ENCODE measurements at places on chromosomes 16 and 17.
A peak's percentile ranks its signal among the peaks of the same experiment; 100 is the strongest.

DNA sequence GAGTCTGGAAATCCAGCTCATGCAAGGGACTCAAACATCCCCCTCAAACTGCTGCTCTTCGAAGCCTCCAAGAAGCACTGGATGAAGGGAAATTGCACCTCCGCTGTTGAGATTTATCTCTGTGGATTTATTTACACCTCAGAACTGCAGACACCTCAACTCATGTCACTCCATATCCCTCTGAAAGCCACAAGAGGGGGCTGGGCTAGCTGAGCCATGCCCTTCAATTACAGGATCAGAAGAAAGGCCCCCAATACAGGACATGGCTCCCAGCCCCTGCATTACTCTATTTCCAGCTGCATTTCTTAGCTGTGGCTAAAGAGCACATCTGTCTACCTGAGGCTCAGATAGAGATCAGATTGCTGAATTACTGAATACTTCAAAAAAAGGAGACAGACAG is 103.1 kb upstream of the DYNLRB2 start:
- DNase-seq: no peak

- no peak for DNase-seq
These were observed 234.6 kb downstream of the HS3ST3A1 start for GRCh38 chr17:13367154-13367553.

DNA sequence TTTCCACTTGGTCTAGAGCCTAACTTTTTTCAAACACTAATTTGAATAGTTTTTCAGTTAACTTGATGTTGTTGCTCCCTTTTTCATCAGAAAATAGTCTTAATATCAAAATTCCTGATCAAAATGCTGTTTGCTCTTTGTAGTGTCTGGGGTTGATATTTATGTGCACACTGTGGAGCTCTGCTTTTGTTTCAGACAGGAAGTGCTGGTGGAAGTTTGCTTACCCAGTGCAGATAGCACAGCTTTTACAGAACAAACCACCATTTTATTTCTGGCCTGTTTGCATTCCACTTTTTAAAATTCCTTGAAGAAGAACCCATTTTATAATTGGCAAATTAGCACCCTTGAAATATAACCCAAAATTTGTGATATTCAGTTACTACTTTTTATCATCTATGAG is 125.4 kb downstream of the MRTFB start:
- no peak for DNase-seq

GRCh38 chr16:89070590-89070989 is 23.1 kb upstream of the ACSF3 start:
- no peak for DNase-seq

- no peak for DNase-seq
These were observed 2.5 kb downstream of the PHF12 start for GRCh38 chr17:28948873-28949184.

- no peak for DNase-seq
These were observed 67.4 kb downstream of the KANSL1 start for GRCh38 chr17:46125831-46126230.

- no peak for DNase-seq
These were observed 154.7 kb downstream of the C16orf78 start for GRCh38 chr16:49528060-49528865.

- no peak for DNase-seq
These were observed 182.8 kb upstream of the HS3ST3A1 start for GRCh38 chr17:13784434-13785095.

- DNase-seq: no peak
These were observed 457.0 kb downstream of the CDH8 start for GRCh38 chr16:61579195-61579594.

GRCh38 chr17:73560661-73561060 is 83.6 kb downstream of the SDK2 start:
- no peak for DNase-seq

GRCh38 chr16:68299571-68300453 is 10.9 kb downstream of the SLC7A6OS start:
- DNase-seq: no peak

- no peak for DNase-seq
These were observed 160.1 kb upstream of the IRX3 start for GRCh38 chr16:54446639-54447038.

GRCh38 chr17:27586203-27586721 is 44.7 kb upstream of the LGALS9 start:
- no peak for DNase-seq

DNA sequence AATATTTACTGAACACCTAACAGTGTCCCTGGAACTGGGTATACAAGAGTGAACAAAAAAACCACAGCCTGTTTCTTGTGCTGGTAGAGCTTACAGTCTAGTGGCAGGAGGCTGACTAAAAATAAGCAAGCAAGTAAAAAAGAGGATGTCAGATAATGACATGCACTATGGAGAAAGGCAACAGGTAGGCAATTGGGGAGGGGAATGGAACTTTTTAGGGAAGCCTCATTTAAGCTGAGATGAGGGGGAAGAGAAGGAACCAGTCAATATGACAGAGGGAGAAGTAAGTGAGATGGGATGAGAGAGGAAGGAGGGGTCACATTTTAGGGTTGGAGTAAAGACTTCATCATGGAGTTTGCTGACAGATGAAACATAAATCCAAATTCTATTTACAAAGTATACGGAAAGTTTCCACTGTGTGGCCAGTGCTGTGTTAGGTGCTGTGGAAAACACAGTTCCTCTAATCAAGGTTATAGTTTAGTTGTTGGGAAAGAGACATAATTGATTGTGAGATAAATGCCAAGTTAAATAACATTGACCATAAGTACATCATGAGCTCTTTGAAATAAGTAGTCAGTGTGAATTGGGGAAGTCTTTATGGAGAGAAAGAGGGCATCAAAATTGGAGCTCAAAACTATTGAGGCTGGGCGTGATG is 251.4 kb downstream of the FTO start:
- DNase-seq: no peak

DNA sequence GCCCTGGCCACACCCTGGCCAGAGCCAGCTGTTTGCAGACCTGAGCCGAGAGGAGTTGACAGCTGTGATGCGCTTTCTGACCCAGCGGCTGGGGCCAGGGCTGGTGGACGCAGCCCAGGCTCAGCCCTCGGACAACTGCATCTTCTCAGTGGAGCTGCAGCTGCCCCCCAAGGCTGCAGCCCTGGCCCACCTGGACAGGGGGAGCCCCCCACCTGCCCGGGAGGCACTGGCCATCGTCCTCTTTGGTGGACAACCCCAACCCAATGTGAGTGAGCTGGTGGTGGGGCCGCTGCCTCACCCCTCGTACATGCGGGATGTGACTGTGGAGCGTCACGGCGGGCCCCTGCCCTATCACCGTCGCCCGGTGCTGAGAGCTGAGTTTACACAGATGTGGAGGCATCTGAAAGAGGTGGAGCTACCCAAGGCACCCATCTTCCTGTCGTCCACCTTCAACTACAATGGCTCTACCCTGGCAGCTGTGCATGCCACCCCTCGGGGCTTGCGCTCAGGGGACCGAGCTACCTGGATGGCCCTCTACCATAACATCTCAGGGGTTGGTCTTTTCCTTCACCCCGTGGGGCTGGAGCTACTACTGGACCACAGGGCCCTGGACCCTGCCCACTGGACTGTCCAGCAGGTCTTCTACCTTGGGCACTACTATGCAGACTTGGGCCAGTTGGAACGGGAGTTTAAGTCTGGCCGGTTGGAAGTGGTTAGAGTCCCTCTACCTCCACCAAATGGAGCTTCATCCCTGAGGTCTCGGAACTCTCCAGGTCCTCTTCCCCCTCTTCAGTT is 578 bp downstream of the AOC2 start:
- DNase-seq: peak; percentile 85

DNA sequence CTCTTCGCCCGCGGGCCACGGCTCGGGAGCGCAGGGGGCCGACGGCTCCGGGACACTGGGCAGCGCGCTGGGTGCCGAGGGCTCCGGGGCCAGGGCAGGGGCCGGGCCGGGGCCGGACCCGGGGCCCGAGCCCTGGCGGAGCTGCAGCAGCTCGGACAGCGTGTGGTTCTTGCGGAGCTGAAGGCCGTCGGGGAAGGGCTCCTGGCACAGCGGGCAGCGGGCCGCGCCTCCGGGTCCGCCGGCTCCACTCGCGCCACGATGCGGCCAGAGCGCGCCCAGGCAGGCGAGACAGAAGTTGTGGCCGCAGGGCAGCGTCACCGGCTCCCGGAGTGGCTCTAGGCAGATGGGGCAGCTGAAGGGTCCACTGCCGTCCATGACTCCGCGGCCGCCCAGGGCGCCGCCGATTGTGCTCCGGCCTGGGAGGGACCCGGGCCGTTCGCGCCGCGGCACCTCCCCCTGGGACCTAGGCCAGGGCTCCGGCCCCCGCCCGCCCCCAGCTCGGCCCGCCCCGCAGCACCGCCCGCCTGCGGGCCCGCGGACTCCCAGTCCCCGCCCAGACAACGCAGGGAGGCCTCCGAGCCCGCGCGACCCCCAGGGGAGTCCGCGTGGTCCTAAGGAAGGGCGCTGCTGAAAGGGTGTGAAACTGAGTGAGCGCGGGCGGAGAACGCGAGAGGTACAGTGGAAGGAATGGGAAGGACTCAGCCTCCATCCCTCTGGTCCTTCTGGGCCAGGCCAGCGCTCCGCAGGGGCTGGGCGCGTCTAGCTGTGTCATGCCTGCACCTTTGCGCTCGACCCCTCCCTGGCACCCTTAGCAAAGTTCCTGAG is at the start of gene TRIM47:
Gene TRIM47 (minus strand): TSS at position 408 of the 825 bp plus-strand sequence. CDS start 33 bp downstream, at position 375.
- no peak for DNase-seq

DNA sequence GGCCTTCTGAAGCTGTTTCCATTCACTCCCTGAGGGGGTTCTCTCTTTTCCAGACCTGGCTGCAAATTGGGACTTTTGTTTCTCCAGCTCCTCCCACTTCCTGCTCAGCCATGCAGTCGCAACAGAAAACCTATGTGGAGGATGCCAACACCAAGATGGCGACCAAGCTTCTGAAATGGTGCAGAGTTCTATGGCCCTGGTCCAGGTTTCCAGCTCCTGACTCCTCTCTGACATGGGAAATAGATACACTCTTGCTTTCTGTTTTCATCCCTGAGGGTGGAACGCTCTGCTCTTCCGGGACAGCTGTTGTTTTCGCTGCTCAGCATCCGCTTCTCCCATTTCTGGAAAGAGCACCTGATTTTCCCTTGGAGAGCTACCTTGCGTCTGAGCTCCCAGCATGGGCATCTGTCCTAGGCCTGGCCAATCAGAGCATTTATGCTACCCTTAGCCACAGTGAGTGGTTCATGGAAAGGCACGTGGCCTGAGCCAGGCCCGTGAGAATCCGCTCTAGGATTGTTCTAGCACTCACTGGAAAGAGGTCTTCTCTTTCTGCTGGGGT is 8.1 kb downstream of the GPRC5B start:
- DNase-seq: no peak

DNA sequence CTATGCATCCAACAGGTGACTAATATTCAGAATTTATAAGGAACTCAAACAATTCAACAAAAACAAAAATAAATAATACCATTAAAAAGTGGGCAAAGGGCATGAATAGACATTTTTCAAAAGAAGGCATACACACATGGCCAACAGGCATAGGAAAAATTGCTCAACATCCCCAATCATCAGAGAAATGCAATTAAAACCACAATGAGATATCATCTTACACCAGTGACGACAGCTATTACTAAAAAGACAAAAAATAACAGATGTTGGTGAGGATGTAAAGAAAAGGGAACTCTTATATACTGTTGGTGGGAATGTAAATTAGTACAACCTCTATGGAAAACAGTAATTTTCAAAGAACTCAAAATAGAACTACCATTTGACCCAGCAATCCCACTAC is 250.4 kb upstream of the N4BP1 start:
- DNase-seq: no peak

- DNase-seq: no peak
These were observed 4.4 kb downstream of the FMNL1 start for GRCh38 chr17:45225964-45226530.

GRCh38 chr16:66382966-66383299 is 16.4 kb downstream of the CDH5 start:
- DNase-seq: no peak

- DNase-seq: no peak
These were observed 190.3 kb upstream of the IRX6 start for GRCh38 chr16:55133654-55134053.

- DNase-seq: peak; percentile 71
These were observed 9.8 kb upstream of the SOST start for GRCh38 chr17:43768382-43768781.

GRCh38 chr16:58461640-58462039 is 38.3 kb upstream of the NDRG4 start:
- no peak for DNase-seq

DNA sequence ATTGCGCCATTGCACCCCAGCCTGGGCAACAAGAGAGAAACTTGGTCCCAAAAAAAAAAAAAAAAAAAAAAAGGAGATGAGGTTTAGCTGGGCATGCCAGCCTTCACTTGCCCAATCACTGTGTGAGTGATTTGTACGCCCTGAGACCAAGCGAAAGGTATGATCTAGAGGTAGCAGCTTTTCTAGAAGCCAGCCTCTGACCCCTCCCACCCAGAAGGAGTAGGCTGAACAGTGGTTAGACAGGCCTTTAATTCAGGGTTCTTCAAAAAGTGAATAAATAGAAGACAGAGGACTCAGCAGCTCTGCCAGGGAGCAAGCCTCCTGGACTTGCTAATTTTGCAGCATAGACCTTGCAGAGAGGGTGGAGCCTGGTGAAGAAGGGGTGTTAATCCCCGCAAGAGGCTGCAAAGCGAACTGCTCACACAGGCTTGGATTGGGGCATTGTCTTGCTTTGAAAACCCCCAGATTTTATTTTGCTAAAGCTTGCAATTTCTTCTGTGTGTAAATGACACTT is 7.1 kb upstream of the CYTH1 start:
- no peak for DNase-seq

DNA sequence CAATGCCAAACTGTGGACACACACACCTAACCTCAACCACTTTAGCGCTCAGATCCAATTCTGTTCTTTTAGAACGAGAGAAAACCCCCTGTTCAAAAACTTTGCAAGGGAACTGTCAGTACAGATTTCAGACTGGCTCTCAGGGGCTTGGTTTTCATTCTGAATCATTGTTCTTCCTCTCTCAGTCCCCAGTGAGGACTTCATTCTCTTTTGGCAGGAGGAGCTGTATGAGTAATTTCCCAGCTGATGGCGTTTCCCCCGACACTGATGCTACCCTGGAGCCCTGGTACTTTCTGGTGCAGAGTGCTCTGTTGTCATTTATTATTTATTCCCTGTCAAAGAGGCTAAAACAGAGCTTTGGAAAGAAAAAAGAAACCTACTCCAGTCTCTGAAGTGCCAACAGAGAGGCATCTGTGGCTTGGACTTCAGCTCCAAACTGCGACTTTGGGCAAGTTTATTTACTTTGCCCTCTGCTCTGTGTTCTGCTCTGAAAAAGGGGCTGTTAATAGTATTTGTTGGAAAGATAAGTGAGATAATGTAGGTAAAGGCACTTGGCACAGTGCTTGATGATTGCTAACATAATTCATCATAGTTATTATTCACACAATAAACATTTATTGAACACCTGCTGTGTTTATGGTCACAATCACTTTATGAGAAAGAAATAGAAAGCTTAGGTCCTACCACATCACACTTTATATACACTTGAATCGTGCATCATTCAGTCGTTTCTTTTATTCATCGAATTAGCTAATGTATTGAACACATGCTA is 28.3 kb downstream of the ETV4 start:
- DNase-seq: no peak

Data from mesenteric fat pad (tissue), 1 donor.